Stimulated activated CD8-positive, alpha-beta memory T cell treated with anti-CD3 and anti-CD28 coated beads, Interleukin-12 subunit alpha, Interleukin-12 subunit beta, amount 100 ng/mL, for 4 hours (primary cell): ENCODE measurements at places on chromosomes 2 and 18.

DNA sequence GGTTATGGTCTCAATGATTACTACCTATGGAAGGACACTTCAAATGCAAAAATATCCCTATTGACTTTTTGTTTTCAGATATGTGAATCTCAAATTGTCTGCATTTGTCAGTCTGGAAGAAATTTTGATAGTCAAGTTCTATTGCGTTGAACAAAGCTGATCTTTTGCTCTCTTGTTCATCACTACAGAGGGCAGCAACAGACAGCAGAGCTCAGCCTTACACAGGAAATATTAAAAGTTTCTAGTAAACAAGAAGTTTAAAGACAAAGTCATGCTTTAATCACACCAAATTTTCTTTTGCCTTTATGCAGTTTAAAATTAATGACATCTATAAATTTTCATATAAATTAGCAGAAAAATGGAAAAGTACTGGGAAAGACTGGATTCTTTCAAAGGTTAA, 617.5 kb downstream of the NR4A2 start:
- DNase-seq = no peak

GRCh38 chr2:175035806-175036205, 30.6 kb upstream of the CHN1 start:
- DNase-seq = no peak

DNA sequence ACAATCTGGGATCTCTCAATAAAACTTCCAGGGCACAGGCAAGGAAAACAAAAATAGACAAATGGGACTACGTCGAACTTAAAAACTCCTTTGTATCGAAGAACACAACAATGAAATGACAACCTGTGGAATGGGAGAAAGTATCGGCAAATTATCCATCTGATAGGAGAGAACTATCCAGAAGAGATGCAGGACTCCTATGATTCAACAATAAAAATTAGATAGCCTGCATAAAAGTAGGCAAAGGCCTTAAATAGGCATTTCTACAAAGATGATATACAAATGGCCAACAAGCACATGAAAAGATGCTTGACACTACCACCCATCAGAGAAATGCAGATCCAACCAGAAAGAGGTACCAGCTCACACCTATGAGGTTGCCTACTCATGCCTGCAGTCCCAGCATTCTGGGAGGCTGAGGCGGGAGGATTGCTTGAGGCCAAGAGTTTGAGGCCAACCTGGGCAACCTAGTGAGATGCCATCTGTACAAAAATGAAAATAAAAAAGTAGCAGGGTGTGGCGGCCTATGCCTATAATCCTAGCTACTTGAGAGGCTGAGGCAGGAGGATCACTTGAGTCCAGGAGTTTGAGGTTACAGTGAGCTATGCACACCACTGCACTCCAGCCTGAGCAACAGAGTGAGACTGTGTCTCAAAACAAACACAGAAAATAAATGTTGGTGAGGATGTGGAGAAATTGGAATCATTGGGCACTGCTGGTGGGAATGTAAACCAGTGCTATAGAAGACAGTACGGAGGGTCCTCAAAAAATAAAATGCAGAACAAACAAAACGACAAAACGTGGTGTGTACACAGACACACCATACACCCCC, 21.6 kb downstream of the TWIST2 start:
- DNase-seq = no peak

GRCh38 chr18:70249118-70249517, 39.7 kb upstream of the SOCS6 start:
- DNase-seq = no peak

GRCh38 chr2:184681642-184682321, 83.5 kb downstream of the ZNF804A start:
- DNase-seq = no peak

DNA sequence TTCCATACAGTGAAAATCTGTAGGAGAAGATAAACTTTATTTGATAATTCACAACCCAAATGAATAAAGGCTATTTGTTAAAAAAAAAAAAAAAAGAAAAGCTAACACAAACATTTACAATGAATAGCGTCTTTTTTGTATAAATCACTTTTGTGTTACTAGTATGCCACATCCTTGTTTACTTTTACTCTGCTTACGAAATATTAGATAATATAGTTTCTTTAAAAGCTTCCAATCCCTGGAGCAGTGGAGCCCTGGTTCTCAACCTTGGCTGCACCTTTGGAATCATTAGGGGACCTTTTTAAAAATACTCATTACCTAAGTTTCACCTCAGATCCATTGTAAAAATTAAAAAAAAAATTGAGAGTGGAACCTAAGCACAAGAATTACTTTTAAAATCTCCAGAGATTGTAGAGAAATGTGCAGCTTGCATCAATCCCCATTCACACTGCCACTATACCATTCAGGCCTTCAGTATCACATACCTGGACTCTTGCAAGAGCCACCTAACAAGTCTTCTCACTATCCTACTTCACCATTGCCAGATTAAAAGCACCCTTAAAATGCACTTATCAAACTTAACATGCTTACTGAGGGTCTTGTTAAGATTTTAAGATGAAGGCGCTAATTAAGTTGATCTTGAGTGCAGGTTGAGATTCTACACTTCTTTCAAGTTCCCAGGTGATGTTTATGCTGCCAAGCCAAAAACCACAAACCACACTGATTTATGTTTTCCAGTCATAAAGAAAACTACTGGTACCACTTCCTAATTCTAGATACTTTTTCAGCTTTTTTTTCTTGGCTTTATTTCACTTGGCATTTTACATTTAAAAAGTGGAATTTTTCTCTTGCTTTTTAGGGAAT, 59.7 kb upstream of the ZC3H15 start:
- no peak for DNase-seq

- no peak for DNase-seq
These were observed 258.8 kb downstream of the ZNF407 start for GRCh38 chr18:74856434-74856833.

- no peak for DNase-seq
These were observed 541.7 kb upstream of the MEX3C start for GRCh38 chr18:51739044-51739666.

GRCh38 chr2:196331851-196332250, 160.5 kb upstream of the STK17B start:
- no peak for DNase-seq

GRCh38 chr2:11753886-11754699, 7.7 kb downstream of the LPIN1 start:
- peak; percentile 58 for DNase-seq

DNA sequence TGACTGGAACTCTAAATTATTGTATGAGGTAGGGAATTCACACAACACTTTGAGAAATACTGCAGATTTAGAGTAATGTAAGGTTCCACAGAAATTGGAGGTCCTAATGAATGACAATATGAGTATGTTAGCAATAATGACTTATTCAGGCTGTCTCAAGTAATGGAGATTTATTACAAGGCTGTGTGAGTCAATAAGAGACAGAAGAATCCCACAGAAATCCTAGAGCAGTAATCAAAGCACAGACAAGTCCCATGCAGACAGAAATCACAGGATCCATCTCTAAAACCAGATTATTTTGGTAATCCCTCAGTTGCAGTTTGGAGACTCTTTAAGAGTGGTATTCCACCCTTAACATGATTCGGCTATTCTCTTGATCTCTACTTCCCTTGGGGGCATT, 83.6 kb downstream of the FAM161A start:
- no peak for DNase-seq

DNA sequence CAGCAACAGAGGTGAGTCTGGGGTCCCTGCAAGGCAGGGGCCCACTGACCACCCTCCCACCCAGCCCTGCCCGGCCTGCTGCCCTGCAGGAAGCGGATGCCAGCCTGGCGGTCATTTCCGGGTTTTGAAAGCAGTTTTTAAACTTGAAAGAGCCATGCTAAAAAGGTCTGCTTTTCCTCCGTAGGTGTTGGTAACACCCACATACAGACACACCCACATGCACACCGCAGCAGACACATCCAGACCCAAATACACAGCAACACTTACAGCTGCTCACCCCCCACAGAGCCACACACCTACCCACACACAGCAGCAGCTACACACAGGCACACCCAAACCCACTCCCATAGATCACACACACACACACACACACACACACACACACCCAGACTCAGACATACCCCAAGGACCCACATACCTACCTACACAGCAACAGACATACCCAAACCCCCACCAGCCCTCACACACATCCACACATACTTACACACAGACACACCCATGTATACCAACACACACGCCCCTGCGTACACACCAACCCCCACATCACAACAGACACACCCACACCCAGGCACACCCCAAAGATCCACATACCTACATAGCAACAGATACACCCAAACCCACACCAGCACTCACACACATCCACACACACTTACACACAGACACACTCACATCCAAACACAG, 7.6 kb downstream of the ZFP36L2 start:
- DNase-seq = peak; percentile 61

DNA sequence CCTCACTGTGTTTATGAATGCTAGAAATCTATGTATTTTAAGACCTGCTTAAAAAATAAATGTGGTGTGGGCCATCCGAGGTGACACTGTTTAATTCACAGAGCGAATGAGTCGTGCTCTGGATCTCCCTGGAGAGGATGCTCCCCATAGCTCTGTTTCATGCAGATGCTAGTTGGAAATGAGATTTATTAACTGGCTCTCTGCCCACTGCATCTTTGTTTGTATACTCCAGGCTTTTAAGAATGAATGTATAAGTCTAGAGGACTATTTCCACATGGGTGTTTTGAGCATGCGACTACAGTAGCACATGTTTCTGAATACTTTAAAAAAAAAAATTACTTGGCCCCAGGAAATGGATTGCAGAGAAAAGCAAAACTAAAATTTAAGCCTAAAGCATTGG, 3.9 kb downstream of the MAPRE2 start:
- DNase-seq = no peak

DNA sequence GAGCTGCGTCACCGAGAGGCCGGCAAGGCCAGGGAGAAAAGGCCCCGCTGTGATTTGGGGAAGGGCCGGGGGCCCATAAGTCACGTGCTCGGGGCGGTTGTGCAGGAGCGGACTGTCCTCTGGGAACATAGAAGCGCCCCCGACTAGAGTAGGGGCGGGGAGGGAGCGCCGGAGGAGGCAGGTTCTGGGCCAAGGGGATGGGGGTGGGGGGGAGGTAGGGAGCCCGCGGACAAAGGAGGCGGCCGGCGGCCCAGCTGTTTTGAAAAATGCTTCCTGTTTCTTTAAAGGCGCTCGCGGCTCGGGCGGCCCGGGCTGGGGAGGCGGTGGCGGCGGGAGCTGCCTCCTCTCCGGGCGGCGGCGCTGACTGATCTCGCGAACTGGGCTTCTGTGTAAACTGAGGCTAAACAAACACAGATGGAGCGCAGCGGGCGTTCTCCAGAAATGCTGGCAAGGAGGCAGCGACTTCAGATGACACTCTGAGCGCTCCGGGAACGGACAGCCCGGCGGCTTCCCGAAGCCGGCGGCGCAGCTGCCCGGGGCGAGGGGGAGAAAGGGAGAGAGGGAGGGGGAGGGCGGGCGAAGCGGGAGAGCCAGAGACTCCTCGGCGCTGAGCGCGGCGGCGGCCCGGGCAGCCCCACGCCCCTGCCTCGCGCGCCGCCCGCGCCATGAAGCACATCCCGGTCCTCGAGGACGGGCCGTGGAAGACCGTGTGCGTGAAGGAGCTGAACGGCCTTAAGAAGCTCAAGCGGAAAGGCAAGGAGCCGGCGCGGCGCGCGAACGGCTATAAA, at the start of gene ATOH8:
ATOH8 (plus strand) TSS at position 467 of the 788 bp plus-strand sequence; CDS start at position 666, 199 bp downstream.
- DNase-seq = no peak

GRCh38 chr2:44906972-44907371, 34.5 kb upstream of the SIX3 start:
- no peak for DNase-seq

DNA sequence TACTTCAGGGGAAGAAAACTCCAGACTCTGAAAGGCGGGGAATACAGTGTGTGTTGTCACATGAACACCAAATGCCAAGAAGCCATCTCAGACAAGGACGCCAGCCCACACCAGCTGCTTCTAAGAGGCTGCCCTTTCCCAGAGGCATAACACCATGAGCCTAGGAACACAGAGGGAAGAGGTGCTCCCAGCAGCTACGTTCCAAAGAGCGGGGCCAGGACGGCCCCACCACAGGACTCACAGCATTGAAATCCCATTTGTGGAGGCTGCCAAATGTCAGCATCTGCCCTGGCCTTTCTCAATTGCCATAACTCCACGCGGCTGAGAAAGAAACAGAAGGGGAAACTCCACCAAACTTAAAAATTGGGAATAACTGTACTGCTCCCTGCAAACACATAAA, 20.1 kb upstream of the ID2 start:
- DNase-seq = no peak

DNA sequence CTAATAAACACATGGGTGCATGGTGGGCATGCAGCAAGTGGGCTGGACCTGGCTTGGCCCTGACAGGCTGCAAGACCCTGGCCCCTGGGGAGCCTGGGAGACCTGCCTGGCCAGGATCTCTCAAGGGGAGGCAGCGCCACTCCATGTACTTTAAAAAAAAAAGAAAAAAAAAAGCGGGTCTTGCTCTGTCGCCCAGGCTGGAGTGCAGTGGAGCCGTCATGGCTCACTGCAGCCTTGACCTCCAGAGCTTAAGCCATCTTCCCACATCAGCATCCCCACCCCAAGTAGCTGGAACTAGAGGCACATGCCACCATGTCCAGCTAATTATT, 29.5 kb upstream of the SEMA4C start:
- no peak for DNase-seq

- no peak for DNase-seq
These were observed 257.1 kb downstream of the ACKR3 start for GRCh38 chr2:236826606-236827156.

GRCh38 chr18:9334973-9335696, 562 bp downstream of the TWSG1 start:
- DNase-seq = peak; percentile 10

- DNase-seq = no peak
These were observed 11.6 kb upstream of the NAB1 start for GRCh38 chr2:190637281-190637734.

- no peak for DNase-seq
These were observed 6.3 kb downstream of the NRP2 start for GRCh38 chr2:205688417-205689200.
